ENCODE measurements at places on chromosomes 13 and 19.

- DNase-seq = no peak
These were observed 402.4 kb downstream of the EFNB2 start for GRCh38 chr13:106133025-106133424.

GRCh38 chr19:55687281-55688201 lies 12.5 kb downstream of the EPN1 start:
- no peak for DNase-seq

DNA sequence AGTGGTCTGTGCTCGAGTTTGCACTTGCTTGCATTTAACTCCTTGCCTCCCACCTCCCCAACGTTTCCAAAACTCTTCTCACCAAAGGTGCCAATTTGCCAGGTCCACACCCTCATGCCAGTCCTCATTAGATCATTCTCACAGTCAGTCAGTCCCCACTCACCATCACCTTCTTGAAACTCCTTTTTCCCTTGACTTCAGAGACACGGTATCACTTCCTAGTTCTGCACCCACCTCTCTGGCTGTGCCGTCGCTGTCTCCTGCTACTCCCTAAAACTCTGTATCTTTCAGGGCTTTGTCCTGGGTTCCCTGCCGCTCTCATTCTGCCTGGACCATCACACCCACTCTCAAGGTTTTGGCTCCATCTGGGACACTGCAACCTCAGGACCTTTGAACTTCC lies 19.6 kb downstream of the OLFM2 start:
- DNase-seq = no peak

DNA sequence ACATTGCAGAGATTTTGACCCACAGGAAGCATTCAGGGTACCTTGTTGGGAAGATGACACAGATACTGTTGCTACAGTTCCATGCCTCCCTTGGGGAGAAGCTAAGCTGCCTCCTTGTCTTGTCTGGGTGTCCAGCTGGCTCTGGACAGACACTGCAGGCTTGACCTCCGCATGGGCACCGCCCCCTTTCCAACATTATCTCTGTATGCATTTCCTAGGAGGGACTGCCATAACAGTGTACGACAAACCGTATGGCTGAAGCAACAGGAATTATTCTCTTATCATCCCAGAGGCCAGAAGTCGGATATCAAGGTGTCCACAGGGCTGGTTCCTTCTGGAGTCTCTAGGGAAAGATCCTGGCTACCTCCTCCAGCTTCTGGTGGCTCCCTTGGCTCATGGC lies 67.0 kb upstream of the USE1 start:
- no peak for DNase-seq

- DNase-seq = no peak
These were observed 6.3 kb downstream of the ARHGAP33 start for GRCh38 chr19:35781650-35782049.

DNA sequence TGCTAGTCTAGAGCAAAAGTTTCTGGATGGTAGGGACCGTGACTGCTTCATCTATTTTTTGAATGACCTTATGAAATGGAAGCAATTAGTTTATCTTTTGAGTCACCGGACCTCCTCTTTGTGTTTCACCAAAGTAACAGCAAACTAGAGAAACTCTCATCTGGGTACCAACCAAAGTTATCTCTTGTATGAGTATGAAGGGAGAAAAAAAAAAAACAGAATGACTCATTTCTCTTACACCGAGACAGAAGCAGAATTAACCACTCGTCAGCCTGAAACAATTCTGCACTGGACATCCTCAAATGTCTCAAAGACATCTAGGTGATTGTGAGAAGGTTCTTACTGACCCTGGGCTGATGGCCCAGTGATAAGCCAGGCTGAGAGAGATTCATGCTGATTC lies 18.3 kb downstream of the ZNF100 start:
- no peak for DNase-seq

DNA sequence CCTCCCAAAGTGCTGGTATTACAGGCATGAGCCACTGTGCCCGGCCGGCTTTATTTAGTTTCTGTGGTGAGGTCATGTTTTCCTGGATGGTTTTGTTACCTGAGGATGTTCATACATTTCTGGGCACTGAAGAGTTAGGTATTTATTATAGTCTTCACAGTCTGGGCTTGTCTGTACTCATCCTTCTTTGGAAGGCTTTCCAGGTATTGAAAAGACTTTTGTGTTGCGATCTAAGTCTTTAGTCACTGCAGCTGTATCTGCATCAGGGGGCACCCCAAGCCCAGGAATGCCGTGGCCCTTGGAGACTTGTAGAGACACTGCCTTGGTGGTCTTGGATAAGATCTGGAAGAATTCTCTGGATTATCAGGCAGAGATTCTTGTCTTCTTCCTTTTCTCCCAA lies 12.8 kb downstream of the BLOC1S3 start:
- no peak for DNase-seq

GRCh38 chr19:32718286-32718685 lies 1.3 kb upstream of the TDRD12 start:
- no peak for DNase-seq
